Activated CD8-positive, alpha-beta memory T cell treated with anti-CD3 and anti-CD28 coated beads for 1 hour (primary cell): ENCODE measurements at places on chromosomes 1 and 21.

DNA sequence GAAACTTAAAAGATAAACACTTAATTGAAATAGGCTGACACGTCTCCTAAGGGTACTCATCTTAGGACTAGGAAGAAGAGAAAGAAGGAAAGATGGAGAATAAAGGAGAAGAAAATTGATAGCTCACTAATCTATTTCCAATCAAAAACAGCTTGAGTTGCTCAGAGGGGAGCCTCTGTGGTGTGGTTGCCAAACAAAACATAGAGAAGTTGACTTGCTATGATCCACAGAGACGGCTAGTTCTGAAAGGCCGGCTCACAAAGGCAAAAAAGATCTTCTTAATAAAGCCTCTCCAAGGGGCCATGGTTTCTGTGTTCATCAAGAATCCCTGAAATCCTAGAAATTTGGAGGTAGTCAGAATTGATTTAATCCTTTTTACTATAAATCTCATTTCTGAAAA is 644.1 kb downstream of the LMO4 start:
- DNase-seq = no peak

- no peak for DNase-seq
Observed at GRCh38 chr1:89812992-89813391, 7.8 kb upstream of the LRRC8D start.

GRCh38 chr1:30762930-30763650 is 5.5 kb upstream of the LAPTM5 start:
- DNase-seq = no peak

GRCh38 chr1:228870041-228870713 is 134.9 kb downstream of the RHOU start:
- no peak for DNase-seq

DNA sequence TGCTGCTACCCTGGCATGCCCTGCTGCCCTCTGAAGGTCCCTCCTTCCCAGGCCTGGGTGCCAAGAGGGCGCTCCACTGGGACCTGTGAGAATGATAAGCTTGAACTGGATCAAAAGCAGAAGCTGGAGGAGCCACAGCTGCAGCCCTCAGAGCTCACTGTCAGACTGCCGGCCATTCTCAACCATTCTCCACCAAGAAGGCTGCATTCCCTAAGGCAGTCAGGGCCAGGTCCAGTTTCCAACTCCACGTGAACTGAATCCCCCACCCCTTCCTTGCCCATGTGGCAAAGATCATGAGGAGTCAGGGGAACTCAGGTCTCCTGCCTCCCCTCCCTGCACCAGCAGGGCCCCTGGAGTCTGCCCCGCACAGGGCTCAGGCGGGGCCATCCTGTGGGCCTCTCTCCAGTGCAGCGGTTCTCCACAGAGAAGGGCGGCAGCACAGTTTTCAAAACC is 19.5 kb downstream of the SLC1A7 start:
- no peak for DNase-seq

DNA sequence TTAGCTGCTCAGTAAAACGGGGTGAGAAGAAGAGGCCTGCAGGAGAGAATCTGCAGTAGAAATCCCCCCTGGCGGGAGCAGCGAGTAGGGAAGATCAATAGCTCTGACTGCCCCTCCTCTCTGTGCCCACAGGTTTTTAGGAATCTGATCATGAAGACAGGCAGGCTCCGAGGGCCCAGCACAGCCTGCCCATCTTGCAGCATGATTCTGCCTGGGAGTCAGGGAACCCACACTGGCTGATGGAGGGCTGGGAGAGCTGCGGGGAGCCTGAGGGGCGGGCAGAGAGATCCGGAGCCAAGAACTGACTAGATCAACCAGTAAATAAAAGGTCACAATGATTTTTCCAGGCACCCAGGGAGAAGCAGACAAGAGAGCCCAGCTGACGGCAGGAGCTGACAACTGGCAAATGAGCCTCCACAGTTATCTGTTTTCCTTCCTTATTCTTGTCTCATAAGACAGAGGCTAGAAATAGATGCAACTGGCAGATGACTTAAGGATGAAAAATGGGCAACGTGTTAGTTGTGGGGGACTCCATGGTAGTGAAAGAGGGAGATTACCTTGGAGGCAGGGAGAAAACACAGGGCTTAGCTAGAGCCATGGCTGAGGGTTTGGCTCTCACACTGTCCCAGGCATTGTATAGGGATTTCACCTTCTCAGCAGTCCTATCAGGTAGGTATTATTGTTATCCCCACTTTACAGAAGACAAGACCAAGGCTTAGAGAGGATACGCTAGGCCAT is 116.2 kb downstream of the PLXNA2 start:
- no peak for DNase-seq

DNA sequence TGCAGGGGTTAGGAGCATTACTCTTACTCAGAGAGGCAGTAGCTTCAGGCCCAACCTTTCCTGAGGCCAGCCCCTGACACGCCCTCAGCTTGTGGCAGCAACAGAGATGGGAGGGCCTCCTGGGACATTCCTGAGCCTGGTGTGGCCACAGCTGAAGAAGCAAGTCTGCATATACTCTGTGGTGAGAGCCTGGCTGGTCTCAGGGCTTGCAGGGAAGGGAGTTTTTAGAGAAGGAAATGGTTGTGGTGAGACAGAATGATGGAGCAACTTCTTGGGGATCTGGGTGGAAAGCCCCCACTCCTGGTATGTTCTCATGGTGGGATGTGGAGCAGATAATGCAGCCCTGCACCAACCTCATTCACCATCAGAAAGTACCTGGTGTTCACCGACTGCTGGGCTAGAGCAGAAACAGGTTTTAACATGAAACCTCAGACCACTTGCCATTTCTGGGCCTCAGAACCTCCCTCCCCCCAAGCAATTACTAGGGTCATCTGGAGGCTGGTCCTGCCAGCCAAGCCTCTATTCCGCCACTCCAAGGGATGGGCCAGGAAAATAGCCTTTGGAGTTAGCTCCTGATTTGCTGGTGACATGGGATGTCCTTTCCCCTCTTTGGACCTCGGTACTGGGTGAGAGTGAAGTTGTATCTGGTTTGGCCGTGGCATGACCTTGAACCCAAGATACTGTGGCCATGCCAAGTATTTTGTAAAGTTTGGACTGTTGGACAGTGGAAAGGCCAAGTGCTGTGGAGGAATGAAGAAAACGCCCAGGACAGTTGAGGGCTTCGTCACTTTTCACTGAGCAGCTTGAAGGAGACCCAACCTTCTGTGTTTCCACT is 28.1 kb upstream of the RNF19B start:
- no peak for DNase-seq

- no peak for DNase-seq
Observed at GRCh38 chr1:184753117-184753516, 1.5 kb downstream of the EDEM3 start.

DNA sequence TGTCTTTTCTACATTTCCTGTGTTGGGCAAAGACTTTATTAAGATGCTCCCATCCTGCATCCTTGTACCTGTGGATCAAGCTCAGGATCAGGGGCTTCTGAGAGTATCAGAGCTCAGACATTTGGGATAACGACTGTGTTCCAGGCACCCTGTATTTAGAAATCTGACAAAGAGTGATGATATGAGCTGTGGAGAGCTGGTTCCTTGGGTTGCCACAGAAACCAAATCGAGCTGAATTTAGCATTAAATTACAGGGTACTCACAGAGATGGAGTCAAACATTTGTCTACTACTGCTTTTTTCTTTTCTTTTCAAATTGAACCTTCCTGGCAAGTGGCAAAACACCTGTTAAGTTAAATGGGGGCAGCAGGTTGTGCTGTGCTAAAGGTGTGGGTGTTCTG is 110.6 kb downstream of the XCL2 start:
- no peak for DNase-seq

GRCh38 chr21:39073717-39074116 is 109.5 kb downstream of the PSMG1 start:
- no peak for DNase-seq

DNA sequence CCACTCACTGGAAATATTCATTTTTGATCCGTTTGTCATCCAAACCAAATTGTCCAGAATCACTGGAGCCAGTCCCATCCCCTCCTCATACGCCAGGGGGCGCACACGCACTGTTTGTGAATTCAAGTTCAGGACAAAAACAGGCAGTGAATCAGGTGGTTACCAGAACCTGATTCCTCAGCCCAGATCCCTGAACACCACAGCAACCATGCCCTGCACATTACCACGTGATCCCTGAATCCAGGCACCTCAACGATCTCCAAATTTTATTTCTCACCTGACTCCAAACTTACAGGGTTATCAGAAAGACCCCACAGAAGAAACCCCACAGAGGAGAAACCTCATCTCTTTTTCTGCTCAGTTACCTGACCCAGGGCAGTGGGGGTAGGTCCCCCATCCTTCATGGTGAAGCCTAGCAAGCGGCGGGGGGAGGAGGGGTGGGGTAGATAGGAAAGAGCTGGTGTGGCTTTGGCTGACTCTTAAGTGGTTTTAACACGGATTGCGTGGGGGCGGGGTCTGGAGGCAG is 1.4 kb upstream of the PTPRF start:
- peak; percentile 57 for DNase-seq

DNA sequence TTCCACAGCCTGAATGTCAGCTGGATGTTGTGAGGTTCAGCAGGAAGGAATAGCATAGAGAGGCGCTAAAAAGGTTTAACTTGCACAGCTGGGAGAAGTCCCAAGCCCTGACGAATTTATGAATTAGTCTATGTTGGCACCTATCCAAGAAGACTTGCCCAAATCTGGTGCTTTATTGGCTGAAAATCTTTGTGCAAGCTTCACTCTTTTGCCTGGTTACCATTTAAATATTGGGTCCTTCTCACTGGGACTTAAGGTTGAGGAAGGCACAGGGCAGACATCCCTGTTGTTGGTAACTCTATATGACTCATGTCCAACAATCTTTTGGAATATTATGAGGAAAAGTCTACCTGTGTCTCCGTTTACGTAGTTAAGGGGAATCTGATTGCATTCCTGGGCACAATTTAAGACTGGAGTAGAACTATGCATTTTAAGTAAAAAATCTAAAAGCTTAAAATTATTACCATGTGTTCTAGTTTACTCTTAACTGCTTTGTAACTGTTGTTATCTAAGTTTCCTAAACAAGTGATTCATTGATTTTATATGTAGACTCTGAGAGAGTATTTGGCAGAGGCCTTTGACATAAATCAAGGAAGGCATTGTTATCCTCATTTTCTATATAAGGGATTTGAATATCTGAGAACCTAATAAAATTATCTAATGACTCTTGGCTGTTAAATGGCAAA is 181.7 kb upstream of the DPYD start:
- DNase-seq = no peak

GRCh38 chr1:171545523-171545922 is 60.2 kb downstream of the PRRC2C start:
- no peak for DNase-seq

DNA sequence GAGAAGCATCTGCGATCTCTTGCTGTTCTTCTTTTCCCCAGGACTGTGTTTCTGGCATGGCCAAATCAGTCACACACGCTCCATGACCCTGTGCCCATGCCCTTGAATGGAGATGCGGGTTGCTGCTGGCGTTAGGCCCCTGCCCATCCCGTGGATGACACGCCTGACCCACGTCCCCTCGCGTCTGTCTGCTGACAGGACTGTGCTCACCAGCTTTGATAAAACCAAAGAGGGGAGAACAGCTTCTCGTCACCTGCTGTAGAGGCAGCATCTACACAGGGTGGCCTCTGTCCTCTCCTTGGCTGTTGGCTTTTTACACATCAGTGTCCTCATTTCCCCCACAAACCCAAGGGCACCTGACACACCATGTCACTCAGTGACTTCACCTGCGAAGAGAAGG is 6.9 kb downstream of the MT1HL1 start:
- no peak for DNase-seq

DNA sequence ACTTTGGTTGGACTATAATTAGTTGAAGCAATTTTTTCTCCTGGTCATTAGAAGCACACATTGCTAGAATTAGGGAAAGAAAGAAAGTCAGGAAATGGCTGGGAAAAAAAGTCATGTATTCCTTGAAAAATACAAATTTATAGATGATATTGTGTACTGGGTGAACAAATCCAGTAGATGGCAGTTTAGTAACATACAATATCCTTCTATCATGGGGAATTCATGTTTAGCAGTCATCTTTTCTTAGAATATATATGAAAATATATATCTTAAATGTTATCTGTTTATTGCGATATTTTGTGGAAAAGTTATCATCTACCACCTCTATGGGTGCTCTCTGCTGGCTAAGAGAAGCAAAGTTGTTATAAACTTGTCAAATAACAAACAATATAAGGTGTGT is 13.1 kb upstream of the ZRANB2 start:
- no peak for DNase-seq

DNA sequence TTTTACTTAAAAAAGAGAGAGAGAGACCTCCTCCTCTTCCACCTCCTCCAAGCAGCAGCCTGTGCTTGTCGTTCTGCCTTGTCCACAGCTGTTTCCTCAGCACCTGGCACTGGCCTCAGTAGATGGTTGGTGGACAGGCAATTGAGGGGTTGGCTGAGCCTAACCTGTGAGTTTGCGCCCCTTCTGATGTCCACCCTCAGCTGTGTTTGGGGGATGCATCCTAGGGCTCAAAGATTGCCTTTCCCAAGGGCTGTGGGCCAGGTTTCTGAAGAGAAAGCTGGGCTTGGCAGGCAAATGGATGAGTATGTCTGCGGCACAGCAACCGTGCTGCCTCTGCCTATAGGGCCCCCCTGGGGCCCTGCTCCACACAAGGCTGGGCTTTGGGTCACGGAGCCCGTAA is 35.1 kb upstream of the KDM4A start:
- DNase-seq = no peak

DNA sequence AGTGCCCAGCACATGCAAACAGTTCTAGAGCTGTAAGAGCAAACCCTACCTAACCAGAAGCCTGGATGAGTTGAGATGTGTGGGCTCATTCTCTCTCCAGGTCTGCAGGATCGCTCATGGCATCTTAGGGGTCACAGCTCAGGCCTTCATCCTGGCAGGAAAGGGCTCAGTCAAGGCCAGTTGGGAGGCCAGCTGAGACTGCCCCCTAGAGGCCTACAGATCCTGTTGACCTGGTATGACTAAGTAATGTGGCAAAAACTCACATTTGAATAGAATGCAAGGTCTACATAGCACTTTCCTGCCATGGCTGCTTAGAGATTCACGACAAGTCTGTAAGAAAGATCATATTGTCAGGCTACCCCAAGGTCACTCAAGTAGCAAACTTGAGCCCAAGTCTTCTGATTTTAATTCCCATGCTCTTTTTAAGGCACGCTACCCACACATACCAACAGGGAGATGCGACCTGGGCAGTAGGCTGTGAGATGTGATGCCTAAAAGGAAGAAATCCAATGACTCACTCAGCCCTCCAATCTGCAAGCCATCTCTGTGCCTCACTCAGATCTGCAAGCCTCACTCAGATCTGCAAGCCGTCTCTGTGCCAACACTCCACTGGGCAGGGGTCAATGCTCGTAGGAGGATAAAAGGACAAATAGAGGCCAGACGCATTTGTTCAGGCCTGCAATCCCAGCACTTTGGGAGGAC is 5.1 kb upstream of the CAPN8 start:
- DNase-seq = no peak

- no peak for DNase-seq
Observed at GRCh38 chr1:4170548-4171340, 270.7 kb upstream of the C1orf174 start.
